Activated CD4-positive, alpha-beta T cell treated with anti-CD3 and anti-CD28 coated beads, Interleukin-2, amount 50 U/mL, for 48 hours (primary cell): ENCODE measurements at places on chromosomes 6 and 20.

- DNase-seq = no peak
Observed at GRCh38 chr6:7237653-7238188, 75.3 kb downstream of the SSR1 start.

- no peak for DNase-seq
Observed at GRCh38 chr6:36422714-36423100, 19.9 kb downstream of the PXT1 start.

DNA sequence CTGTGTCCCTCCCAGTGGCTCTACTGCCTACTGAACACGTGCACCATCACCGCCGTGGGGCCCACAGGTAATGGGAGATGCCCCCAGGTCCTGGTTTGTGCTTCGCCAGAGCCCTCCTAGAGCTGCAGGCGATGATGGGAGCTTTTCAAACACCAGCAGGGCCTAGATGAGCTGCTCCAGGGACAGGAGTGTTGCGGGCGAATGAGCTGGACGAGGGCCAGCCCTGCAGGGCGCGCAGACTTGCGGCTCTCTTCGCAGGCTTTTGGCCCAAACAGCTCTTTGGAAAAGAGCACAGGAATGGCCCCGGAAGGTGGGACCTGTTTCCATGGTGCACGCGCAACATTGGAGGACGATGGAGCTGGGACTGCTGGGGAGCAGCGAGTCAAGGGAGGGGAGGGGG lies 409.3 kb upstream of the SULF2 start:
- DNase-seq = no peak

DNA sequence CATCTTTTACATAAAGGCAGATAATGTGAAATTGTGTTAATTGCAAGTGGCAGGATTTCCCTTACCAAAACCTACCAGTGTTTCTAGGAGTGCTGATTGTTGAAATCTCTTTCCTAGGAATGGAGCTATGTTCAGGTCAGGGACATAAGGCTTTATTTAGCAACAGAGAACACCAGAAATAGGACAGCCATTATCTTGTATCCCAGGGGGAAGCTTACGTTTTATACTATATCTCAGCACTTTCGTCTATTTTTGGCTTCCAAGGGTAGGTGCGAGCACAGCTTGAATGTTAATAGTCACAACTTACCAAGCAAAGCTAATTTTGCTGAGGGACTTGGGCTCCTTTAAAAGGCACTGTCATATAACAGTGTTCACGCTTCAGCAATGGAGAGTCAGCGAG lies 94.0 kb downstream of the SYCP2 start:
- DNase-seq = no peak

GRCh38 chr20:38270869-38271605 lies 10.5 kb upstream of the KIAA1755 start:
- DNase-seq = no peak

DNA sequence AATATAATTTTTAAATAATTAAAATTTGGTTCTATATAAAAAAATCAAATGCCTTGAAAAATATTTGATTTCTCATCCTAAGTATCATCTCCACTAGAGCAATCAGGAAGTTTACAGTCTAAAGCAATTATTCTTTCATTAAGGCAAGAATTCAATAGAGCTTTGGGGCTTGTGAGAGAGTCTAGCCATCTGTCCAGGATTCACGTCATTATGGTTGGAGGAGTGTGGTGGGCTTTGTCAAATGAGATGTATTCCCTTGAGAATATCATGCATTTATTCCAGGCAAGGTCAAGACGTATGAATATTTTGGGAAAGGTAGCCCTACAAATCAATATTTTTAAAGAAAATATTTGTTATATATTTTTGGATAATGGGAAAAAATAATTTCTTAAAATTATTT lies 132.4 kb downstream of the ELOVL4 start:
- no peak for DNase-seq

- no peak for DNase-seq
Observed at GRCh38 chr20:5349448-5349847, 32.7 kb upstream of the PROKR2 start.

- DNase-seq = no peak
Observed at GRCh38 chr6:141552463-141552862, 580.3 kb upstream of the GJE1 start.

DNA sequence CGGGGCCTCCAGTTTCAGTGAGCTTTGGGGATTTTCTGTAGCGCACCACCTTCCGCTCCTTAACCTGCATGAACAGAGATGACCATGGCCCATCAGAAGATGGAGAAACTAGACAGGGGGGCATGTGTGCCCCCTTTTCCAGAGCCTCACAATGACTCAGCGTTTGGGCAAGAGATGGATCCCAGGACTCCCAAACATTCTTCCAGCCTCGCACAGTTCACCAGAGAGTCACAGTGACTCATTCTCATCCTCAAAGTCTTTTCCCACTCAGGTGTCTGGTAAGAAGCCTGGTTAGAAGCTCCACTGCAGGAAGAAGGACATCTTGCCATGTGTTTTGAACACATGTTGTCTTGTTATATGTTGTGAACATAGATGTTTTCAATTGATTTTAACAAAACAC lies 76.2 kb upstream of the FRMD1 start:
- DNase-seq = no peak

- no peak for DNase-seq
Observed at GRCh38 chr6:7803214-7803613, 77.3 kb downstream of the BMP6 start.

GRCh38 chr20:36465109-36466080 lies 75.9 kb upstream of the MYL9 start:
- DNase-seq = peak; percentile 70

DNA sequence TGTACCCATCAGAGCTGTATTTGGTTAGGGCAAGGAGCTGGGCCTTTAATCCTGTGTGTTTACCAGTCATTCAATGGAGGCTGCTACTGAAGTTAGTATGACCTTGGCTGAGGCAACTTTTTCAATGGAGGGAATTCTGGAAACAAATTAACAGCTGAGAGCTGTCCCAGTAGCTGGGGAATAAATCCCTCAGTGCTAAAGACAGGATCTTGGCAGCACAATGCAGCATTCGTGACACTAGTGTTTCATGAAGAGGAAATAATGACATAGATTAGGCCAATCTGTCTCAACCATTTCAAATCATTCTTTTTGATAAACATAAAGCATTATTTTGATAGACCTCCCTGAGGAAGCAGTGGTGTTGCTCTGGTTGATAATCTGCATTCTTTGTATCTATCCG lies 42.9 kb downstream of the GRM1 start:
- DNase-seq = no peak

DNA sequence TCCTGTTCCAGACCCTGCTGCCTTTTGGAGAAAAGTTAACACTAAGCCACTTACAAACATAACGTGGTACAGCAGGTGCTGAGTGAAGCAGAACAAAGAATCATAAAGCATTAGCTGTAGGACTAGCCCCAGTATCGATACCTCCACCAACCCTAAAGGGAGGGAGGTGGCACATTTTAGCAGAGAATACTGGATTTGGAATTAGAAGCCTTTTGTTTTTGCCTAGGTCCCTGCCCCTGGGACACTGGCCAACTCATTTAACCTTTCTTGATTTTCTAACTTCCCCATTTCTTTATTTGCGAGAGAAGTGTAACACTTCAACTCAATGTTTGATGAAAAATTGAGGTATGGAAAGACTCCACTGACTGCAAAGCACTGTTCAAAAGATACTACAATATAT lies 93.5 kb downstream of the B3GAT2 start:
- DNase-seq = no peak

- DNase-seq = no peak
Observed at GRCh38 chr6:165245701-165246100, 63.7 kb downstream of the C6orf118 start.

- DNase-seq = no peak
Observed at GRCh38 chr6:41647061-41647511, 8.8 kb downstream of the MDFI start.

DNA sequence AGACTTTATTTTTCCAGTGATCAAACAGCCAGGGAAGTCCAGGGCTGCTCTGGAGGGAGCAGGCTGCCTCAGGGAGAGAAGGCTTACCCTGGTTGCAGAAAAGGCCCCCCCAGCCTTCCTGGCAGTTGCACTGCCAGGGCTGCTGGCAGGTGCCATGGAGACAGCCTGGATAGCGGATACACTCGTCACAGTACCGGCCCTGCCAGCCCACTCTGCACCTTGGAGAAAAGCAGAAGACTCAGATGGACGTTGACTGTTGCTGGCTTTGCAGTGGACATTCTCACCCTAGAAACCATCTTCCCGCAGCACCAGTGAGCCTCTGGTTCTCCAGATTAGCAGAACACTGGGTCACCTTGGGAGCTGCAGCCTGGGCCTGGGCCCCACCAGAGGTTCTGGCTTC lies 5.4 kb downstream of the DLL1 start:
- DNase-seq = no peak

GRCh38 chr6:137543114-137543513 lies 48.9 kb upstream of the OLIG3 start:
- DNase-seq = no peak

DNA sequence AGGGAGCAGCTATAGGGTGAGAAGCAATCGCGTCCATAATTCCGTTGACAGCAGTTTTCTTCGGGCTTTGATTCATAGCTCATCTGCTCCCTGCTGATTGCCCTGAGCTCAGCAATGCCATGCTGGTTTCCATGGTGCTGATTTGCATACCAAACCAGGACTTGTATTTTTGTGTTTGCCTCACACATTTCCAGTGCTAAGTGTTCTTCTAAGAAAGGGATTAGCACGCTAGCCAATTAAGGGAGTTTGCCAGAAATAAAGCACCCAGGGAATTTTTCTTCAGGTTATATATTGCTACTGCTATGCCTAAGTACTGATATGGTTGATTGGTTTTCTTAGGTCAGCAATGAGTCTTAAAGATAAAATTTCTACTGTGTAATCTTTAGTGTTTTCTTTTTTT lies 177.6 kb downstream of the PLCB1 start:
- no peak for DNase-seq

- no peak for DNase-seq
Observed at GRCh38 chr6:143885116-143885515, 20.8 kb downstream of the ZC2HC1B start.

DNA sequence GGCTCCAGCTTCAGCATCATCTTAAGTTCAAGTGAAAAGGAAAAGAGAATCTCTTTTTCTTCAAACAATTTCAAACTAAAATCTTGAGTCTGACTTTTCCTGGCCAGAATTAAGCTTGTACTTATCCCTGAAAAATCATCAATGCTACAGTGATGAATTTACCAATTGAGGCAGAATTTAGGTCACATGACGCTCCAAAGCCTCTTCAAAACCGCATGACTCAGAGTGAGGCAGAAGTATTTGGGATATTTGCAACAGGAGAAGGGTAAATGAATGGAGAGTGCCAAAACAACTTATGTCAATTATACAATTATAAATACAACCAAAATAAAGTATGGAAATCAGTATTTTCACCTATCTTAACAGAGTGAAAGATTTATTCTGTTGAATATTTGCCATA lies 515.5 kb downstream of the COL12A1 start:
- no peak for DNase-seq

DNA sequence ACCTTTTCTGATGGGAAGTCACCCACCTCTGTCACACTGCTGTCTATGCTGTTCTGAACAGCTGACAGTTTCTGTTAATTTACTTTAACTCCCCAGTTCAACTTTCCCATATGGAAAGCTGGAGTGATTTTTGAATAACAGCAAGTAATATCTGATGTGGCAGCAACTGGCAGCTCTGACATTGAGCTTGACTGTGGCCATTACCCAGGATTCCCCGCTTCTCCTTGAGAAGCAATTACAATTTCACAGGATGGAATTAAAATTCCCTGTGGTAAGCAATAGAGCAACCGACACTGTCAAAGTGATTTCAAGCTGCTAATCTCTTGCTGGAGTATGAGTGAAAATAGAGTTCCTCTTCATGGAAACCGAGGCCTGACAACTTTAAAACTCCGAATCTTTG lies 348.1 kb upstream of the SOX4 start:
- no peak for DNase-seq

DNA sequence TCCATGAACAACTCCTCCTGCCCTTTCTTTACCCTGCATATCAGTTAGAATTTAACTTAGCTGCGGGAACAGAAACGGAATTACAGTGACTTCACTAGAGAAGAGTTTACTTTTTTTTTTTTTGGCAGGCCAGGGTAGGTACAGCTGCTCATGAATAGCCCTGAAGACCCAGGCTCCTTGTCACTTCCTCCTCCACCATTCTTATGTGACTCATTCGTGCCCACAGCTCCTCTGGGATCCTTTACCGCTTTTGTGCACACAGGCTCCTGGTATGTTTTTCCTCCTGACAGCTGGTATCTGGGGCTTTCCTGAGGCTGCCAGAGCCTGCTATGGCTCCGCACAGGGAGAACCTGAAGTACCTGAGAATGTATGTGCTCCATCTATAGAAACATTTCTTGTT lies 3.9 kb upstream of the KCNS1 start:
- DNase-seq = no peak

DNA sequence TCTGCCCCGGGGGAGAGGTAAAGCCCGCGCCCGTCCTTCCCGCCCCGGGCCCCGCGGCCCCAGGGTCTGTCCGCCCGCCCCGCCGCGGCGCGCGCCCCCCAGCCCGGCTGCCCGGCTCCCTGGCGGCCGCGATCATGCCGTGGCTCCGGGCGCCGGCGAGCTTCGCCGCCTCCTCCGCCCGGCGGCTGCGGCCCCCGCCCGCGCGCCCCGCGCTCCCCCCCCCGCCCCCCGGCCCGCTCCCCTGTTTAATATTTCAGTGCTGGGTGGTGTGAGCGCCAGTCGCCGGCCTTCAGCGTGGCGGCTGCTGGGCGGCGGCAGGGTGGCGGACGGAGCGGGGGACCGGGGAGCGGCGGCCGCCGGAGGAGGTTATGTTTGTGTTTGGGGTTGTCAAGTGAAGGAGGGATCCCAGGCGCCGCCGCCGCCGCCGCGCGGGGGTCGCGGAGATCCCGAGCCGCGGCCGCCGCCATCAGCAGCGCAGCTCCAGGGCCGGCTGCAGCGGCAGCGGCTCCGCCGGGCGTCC lies at the start of gene HIVEP1:
HIVEP1 (plus strand) TSS at position 275 of the 520 bp plus-strand sequence. CDS start 3,317 bp downstream, outside the sequence.
- peak; percentile 22 for DNase-seq

- no peak for DNase-seq
Observed at GRCh38 chr6:56025795-56026194, 150.4 kb upstream of the BMP5 start.

GRCh38 chr6:116036075-116036773 lies 24.5 kb downstream of the FRK start:
- DNase-seq = no peak

DNA sequence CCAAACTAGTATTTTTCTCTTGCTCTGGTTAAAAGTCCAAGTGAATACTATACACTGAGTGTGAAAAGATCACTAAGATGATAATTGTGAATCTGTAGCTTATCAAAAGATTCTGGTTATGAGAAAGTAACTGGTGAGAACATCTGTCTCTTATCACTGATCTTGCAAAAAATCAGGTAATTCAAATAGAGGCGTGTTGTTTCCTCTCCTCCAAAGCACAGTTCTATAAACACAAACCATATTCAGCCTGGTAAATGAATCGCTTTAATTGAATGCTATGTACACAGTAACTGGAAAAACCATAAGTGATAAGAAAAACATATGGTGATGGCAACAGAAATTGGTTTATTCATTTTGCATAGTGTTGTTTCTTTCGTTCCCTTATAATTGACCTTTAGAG lies 161.0 kb downstream of the RALGAPA2 start:
- no peak for DNase-seq

GRCh38 chr20:46122516-46123481 lies 4.7 kb downstream of the CD40 start:
- no peak for DNase-seq
